ENCODE measurements at places on chromosomes 16 and 17.

- DNase-seq, result no peak
Measured at GRCh38 chr16:66154801-66155200, 211.7 kb upstream of the CDH5 start.

DNA sequence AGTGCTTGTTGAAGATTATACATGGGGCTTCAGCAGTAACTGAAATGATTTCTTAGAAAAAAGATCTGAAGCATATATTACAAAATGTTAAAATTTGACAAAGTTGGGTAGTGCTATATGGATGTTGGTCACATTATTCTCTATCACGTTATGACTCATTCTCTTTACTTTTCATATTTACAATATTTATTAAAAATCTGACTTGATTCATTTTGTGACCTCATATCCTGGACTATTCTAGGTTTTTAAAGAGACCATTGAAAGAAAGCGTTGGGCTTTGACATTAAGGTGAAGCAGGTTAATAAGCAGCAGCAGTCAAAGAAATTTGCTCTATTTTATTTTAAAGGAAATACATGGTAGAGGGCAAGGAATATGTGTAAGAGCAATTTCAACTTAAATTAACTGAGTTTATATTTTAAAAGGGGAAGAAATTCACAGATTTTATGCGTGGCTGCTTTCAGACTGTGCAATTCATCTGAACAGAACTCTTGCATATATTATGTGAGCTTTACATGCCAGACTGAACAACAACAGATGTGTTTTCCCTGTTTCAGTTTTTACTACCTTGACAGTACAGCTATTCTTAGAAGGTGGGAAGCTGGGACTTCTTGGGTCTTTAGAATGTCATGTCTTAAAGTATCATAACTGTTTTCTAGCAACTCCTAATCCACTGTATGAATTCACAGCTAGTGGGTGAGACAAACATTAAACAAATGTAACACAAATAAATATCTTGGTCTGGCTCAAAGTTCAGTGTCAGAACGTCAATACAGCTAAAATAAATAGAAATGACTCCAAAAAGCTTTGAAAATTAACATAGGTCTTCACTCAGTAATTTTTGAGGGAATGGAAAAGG is 10.4 kb upstream of the FAM20A start:
- no peak for DNase-seq

DNA sequence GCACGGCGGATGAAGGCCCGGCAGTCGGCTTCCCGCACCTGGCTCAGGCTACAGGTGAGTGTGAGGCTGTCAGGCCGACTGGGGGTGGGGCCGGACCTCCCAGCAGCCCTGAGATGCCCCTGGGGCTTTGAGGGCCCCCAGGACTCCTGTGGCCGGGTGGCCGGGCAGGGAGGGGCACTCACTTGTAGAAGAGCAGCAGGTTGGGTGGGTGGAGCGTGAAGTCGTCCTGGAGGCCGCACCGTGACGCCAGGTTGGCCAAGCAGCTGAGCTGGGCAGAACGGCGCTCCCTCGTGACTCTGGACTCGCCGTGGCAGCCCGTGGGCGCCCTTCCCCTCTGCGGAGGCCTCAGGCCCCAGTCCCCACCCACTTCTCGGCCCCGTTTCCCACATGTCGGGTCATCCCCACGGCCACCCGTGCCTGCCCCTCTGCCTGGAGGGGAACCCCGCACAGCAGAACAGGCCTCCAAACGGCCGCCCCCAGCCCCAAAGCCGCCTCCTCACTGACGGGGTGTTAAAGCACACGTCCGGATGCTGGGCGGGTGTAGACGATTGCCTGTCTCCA is 12.9 kb downstream of the RPUSD1 start:
- DNase-seq, result no peak

GRCh38 chr17:68489919-68490318 is 22.3 kb upstream of the PRKAR1A start:
- no peak for DNase-seq

- no peak for DNase-seq
Measured at GRCh38 chr17:49132699-49133364, at the start of gene B4GALNT2. TSS of gene B4GALNT2 (plus strand) at chr17:49132769. CDS start at chr17:49132793, 24 bp downstream.

GRCh38 chr16:6286176-6286575 is 1046.5 kb upstream of the RBFOX1 start:
- DNase-seq, result no peak

GRCh38 chr16:13507530-13507929 is 412.4 kb upstream of the ERCC4 start:
- DNase-seq, result no peak

- DNase-seq, result no peak
Measured at GRCh38 chr17:4840893-4841242, 7.7 kb downstream of the MINK1 start.

DNA sequence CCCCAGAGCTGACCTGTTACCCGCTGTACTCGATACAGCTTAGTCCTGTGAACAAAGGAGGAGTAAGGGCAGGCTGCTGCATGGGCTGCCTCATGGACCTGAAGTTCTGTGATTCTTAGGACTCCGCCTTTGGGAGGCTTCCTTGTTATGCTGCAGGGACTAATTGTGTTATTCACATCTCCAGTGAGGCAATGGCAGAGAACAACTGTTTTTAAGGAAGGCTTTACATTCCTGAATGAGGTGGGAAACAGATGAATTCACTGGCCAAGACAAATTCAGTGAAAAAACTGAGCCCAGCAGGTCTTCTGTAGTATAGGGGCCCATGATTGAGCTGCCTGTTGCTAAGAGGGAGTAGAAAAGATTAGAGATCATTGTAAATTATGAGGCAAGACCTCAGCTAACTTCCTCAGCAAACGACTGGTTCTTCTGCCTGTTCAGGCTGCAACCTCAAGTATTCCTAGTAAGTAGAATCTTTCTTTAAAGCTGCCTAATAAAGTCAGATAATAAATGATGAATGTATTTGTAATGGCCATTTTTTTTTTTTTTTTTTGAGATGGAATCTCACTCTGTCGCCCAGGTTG is 26.3 kb downstream of the ADORA2B start:
- DNase-seq, result no peak

- no peak for DNase-seq
Measured at GRCh38 chr17:49691677-49692191, 13.8 kb upstream of the SPOP start.

GRCh38 chr17:75645501-75645888 is 12.3 kb downstream of the SMIM5 start:
- no peak for DNase-seq

GRCh38 chr17:4043862-4044261 is 79.6 kb upstream of the ATP2A3 start:
- no peak for DNase-seq

GRCh38 chr16:86880316-86881117 is 302.2 kb downstream of the FOXL1 start:
- no peak for DNase-seq

DNA sequence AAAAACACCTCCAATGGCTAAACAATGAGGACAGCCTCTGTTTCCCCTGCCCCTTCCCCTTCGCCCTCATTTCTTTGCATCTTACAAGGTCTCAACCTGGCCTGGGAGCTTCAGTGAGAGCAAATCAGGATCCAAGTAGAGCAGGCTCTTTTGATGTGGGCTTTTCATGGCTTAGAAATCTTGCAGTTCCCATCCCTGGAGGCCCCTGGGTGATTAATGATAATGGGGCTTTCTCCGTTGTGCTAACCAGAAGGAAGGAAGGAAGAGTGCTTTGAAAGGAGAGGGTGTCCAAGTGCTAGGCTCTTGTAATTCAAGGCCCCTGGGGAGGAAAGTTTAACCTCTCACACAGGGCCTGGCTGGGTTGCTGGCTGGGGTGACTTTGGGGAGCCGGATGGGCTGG is 18.5 kb upstream of the IRX3 start:
- no peak for DNase-seq

GRCh38 chr16:30348929-30349328 is 6.2 kb downstream of the CD2BP2 start:
- no peak for DNase-seq

DNA sequence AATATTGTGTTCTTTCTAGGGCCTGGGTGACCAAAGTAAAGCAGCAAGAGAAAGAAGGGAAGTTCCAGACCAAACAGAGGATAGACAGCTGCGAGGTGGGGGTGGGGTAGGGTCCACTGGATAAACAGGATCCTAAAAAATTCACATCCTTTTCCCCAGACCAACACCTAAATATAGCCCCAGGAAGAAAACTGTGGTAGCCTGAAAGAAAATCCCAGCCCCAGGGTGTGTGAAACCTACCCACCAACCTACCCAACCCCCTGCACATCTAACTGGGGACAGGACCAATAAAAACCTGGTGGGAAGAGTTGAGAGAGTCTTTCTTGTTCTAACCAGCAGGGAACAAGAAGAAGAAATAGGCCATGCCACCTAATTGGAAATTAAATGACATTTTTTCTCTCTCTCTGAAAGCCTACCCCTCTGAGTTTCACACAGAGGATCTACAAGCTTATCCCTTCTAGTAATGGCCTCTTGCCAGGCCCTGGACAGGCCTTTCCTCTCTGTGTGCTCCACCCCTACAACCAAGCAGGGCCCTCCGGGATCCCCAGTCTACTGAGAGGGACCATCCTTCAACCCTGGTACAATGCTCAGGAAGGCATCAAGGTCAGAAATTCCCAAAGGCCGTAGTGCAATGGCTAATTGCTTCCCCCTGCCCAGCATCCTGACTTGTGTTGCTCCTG is 12.0 kb downstream of the MYO18A start:
- no peak for DNase-seq

- DNase-seq, result no peak
Measured at GRCh38 chr16:931626-932500, 38.9 kb downstream of the LMF1 start.

DNA sequence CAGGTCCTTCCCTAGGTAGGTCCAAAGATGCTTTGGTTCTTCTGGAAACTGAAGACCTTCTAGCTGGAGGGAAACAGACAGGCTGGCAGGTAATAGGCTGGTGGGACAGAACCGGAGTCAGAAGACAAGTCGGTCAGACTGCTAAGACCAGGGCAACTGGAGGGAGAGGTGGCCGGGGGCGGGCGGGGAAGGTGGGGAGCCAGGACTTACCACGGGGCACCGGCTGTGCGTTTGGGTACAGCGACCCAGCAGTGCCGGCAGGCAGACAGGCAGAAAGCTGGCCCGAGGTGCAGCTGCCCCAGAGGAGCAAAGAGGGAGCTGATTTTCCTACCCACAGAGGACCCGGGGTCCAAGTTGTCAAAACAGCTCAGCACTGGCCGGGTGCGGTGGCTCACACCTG is 575 bp downstream of the SLC52A1 start:
- DNase-seq, result no peak

DNA sequence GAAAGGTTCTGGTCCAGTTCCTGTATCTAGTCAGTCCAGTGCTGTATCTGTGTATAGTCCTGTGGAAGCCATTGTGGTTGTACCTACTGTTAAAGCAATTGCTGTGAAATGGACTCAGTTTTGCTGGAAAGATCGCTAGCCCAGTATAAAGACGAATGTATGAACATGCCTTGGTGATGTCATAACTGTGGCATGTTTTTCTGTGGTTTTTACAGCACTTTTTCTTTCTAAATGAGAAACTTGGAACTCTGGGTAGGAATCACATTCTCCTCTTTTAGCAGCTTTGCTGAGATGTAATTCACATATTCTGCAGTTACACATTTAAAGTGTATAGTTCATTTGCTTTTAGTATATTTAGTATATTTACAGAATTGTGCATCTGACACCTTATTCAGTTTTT is 58.1 kb downstream of the MAP2K4 start:
- DNase-seq, result no peak

- no peak for DNase-seq
Measured at GRCh38 chr16:35174016-35174415, 1714.6 kb downstream of the TP53TG3F start.

DNA sequence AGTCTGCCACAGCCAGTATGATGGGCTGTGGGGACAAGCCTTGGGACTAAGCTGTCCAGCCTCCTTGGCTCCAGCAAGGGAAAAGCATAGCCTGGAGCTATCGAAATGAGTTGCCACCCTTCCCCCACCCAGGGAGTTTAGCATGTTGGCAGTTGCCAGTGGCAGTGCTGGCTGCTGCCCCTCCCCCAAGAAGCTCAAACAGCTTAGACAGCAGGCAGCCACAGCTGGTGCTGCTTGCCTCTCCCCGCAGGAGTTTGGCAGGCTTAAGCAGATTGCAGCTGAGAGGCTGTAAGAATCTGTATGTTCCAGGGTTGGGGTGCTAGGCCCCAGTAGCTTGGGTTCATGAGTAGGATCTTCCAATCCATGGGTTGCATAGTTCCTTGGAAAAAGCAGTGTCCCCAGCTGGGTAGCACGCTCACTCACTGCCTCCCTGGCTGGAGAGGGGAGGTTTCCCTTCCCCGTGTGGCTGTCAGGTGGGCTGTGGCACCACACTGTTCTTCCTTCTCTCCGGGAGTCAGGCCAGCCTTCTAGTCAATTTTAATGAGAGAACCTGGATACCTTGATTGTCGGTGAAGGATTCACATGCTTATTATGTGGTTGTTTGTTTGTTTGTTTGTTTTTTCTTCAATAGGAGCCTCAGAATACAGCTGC is 506.1 kb downstream of the CDH11 start:
- no peak for DNase-seq

DNA sequence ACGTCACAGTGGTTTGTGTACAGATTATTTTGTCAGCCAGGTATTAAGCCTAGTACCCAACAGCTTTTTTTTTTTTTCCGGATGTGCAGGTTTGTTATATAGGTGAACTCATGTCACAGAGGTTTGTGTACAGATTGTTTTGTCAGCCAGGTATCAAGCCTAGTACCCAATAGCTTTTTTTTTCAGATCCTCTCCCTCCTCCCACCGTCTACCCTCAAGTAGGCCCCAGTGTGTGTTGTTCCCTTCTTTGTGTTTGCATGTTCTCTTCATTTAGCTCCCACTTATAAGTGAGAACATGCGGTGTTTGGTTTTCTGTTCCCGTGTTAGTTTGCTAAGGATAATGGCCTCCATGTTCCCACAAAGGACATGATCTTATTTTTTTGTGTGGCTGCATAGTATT is 19.9 kb downstream of the RPTOR start:
- DNase-seq, result no peak

- no peak for DNase-seq
Measured at GRCh38 chr16:70650216-70650615, 3.9 kb downstream of the IL34 start.

DNA sequence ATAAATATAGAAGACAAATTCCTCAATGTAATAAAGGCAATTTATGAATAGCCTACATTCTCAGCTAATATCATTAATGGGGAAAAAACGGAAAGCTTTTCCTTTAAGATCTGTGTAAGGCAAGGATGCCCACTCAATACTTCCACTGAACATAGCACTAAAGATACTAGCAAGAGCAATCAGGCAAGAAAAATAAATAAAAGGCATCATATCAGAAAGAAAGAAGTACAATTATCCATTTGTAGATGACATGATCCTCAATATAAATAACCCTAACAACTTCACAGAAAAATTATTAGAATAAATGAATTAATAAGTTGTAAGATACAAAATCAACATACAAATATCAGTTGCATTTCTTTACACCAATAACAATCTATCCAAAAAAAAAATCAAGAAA is 37.1 kb downstream of the C16orf87 start:
- no peak for DNase-seq

- no peak for DNase-seq
Measured at GRCh38 chr16:6284731-6285130, 1047.9 kb upstream of the RBFOX1 start.
